ENCODE measurements at places on chromosomes 16 and 17.

GRCh38 chr17:78103311-78103710 is 25.2 kb downstream of the TMC6 start:
- DNase-seq = no peak

GRCh38 chr17:70111201-70111600 is 36.2 kb downstream of the KCNJ16 start:
- no peak for DNase-seq

DNA sequence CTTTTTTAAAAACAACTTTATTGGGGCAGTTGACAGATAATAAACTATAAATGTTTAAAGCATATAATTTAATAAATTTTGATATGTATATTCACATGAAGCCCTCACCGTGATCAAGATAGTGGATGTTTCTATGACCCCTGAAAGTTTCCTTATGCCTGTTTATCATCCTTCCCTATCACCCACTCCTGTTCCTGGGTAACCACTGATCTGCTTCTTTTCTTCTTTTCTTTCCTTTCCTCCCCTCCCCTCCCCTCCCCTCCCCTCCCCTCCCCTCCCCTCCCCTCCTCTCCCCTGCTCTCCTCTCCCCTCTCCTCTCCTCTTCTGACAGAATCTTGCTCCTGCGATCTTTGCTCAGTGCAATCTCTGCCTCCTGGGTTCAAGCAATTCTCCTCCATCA is 193.7 kb upstream of the CDH13 start:
- no peak for DNase-seq

GRCh38 chr16:88527186-88527936 is 42.8 kb upstream of the ZC3H18 start:
- DNase-seq = peak; percentile 49

DNA sequence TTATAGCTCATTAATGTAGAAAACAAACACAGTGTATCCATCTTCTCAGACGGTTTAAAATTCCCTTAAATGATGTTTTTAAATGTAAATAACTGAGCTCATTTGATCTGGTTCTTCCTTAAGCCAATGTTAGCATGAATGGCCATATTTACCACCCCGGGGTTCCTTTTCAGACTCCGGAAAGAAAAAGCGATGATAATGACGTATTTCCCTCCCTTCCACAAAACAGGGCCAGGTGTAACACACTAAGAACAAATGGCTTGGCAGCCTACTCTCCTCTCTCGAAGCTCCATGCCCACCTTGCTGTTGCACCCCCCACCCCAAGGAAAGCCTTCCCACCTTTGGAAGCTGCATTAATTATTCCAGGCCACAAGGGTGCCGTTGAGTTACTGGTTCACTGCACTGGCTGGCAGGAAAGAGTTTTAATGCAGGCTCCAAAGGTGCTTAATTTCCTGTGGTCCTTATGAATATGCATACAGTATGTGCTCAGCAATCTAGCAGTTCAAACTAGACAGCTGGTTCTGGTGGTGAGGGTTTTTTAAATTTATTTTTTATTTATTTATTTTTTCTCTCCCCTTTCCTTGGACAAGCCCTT is 378.9 kb downstream of the WWOX start:
- peak; percentile 4 for DNase-seq

DNA sequence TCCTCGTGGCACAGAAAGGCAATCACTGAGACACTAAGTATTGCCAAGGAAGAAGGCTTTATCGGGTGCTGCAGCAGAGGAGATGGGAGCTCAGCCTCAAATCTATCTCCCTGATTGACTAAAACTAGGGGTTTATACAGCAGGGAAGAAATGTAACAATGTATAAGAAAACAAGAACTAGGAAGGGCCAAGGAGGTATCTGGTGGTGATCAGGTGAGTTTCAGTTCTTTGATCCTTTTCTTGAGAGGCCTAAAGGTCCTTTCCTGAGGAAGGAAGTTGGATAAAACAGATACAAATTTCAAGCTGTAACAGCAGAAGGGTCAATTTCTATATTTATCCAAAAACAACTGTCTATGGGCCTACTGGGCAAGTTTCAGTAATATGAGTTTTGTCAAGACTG is 212.4 kb downstream of the COPRS start:
- no peak for DNase-seq

GRCh38 chr17:1834380-1835149 is 4.8 kb downstream of the RPA1 start:
- no peak for DNase-seq

DNA sequence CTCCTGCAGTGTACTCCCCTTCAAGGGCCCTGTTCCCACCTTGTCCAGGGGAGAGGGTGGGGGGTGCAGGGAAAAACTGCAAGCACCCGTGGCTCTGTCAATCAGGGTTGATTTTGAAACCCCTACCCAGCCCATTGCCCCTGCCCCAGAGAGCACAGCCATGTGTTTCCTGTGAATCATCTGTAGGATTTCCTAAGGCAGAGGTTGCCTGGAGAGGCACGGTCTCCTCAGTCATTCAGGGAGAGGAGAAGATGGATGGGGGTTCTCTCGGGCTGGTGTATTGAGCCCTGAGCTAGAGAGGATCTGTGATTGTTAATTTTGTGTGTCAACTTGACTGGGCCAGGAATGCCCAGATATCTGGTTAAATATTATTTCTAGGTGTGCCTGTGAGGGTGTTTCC is 3.5 kb upstream of the AGRP start:
- no peak for DNase-seq

GRCh38 chr17:70624211-70624610 is 454.9 kb downstream of the KCNJ2 start:
- DNase-seq = no peak

DNA sequence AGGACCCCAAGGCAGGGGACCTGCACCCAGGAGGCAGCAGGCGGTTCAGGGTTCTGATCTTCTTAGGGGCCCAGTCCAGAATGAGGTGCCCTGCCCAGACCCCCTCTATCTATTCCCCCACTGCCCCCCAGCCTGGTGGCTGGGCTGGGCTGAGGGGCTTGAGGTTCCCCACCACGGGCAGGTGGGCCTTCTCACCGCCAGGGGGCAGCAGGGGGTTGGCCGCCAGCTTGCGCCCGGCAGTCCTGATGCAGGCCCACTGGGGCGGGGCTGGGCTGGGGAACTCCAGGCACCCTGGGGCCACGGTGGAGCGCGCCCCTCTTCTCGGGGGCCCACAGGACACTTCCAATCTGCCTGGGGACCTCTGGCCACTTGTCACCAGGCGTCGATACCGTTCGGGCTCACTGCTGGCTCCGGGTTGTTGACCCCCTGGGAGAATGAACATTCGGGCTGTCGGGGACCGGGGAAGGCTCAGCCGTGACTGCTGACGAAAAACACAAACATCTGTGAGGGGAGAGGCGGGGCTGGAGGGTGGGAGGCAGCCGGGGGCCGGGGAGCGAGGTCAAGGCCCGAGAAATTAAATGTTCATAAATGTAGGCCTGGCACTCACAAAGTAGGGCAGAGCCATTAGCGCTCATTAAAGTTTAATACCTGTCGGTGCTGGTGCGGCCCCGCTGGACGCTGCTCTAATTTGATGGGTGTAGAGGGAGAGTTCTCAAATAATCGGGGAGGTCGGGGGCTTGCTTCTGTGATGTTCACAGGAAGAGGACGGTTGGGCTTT is 219.3 kb upstream of the GSE1 start:
- peak; percentile 62 for DNase-seq

DNA sequence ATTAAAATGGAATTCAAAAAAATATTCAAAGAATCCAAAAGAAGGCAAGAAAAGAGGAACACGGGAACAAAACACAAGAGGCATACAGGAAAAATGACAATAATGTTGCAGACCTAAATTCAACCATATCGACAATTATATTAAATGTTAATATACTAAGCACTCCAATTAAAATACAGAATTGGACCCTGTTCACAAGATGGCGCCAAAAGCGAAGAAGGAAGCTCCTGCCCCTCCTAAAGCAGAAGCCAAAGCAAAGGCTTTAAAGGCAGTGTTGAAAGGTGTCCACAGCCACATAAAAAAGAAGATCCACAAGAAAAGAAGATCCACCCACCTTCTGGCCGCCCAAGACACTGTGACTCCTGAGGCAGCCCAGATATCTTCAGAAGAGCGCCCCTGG is 6.3 kb upstream of the XAF1 start:
- no peak for DNase-seq

DNA sequence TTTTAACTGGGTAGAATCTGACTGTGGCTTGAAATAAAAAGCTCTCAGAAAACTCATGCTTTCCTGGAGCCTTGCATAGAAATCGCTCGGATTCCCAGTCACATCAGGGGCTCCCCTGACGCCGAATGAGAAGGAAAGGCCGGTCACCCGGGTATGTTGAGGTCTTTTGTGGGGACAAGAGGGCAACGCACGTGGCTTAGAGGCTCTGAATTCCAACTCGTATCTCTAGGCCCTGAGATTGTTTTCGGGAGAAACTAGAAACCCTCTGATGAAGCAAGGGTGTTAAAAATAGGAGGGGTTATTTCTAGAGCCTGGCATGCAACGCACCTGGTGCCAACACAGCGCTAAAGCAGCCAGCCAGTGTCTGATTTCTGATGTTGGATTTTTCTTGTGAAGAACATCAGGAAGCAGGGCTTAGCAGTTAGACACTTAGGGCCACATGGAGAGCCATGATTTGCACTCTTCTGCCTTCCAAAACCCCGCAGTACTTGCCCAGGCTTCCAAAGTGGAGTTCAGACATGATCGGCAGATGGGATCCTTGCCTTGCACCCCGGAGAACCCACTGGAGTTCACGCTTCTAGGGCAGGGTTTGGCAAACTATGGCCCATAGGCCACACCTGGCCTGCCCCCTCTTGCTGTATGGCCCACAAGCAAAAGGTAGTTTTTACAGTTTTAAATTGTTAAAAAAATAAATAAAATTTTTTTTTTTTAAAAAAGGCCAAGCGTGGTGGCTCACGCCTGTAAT is 12.6 kb downstream of the CACNG1 start:
- DNase-seq = no peak

- DNase-seq = no peak
Observed at GRCh38 chr17:54972406-54973138, 4.0 kb downstream of the STXBP4 start.

GRCh38 chr17:18370761-18371160 is 6.8 kb upstream of the EVPLL start:
- DNase-seq = no peak

DNA sequence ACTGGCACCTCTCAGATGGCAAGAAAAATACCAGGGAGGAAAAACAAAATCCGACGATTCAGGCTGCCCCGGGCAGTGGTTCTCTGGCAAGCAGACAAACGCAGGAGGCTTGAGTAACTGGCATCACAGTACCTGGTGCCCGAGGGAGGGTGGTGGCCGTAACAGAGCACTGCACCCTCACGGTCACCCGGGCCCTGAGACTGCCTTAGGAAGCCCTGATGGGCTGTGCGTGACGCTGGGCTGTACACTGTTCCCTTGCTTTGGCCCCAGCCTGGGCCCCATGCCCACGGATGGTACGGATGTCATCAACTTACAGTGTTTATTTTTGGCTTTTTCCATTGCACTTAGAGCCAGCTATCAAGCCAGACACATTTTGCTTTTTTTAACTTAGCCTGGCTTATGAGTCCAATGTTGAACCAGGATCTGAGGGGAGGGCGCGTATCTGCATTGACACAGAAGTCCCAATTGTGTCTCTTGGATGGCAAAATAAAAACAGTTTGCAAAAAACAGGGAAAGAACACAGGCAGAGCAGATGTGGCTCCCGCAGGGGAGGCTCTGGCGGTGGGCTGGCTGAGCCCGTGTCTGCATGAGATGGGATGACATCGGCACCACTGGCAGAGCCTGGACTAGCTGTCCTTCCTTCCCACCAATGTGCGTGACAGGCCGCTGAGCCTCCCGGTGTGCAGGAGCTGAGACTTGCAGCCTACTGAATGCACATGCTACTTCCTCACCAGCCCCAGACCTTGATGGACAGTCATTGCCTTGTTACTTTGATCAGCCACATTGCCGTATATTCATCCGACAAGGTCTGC is 287.7 kb downstream of the FOXL1 start:
- no peak for DNase-seq

GRCh38 chr17:19482576-19482975 is 51.1 kb upstream of the SLC47A1 start:
- no peak for DNase-seq

DNA sequence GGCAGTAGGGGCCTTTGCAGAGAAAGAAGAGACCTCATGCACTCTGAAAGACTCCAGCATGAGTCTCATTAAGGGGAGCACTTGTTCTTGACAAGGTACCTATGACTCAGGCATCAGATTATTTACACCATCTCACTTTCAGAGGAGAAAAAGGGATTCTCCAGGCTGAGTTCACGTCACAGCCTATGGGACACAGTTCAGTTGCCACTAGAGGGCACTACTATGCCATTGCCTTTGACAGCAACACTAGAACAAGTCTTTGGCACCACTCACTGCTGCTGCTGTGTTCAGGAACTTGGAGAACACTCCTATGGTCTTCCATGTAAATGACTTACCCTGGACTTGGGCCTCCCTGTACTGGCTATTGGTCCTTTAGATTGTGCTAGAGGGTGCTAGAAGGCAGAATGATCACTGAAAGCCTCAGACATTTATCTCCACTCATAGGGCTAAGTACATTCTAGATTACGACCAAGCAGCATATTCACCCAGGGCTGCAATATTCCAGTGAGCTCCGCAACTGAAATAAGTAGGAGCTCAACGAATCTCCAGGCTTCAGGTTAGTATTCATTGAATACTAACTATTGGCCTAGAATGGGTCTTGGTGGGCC is 225.1 kb upstream of the CA10 start:
- no peak for DNase-seq

DNA sequence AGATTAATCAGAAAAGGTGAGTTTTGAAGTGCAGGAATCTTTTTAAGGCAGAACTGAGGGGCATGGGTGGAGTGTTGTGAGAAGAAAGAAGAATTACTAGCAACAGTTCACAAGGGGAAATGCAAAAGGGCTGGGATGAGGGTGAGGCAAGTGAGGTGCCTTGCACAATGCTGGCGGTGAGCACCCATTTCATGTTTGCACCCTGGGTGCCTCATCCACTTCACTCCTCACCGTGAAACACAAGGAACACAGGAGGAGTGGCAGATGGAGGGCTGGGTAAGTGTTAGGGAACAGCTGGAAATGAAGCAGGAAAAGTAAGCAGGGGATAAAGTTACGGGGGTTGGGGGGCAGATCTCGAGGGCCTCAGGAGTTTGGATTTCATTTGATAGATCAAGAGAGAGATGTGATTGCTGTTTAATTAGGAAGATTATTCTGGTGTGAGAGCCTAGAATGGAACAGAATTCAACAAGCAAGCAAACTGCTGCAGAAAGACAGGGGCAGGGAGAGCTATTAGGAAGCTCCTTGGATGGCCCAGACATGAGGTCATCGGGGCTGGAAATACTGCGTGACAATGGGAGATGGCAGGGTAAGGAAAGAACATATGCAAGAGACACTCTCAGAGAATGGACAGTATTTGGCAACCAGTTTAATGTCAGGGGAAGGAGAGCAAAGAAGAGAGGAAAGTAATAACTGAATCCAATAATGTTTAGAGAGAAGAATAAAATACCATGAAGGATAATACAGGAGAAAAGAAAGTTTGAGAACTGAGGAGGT is 8.3 kb upstream of the HEATR6 start:
- DNase-seq = no peak

GRCh38 chr16:50038756-50039529 is 13.9 kb downstream of the CNEP1R1 start:
- DNase-seq = no peak

DNA sequence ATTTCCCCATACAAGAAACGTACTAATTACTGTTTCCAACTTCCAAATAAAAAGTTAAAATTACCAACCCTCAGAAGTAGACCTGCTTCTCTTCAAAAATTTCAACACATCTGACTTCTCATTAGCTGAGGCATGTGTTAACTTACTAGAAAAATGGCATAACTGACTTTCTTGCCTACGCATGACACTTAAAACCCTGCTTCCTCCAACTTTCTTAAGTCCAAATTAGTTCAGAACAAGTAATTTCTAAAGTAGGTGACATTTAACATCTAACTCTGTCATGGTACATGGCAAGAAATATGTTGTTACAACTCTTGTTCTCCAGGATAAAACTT is 6.7 kb downstream of the USP7 start:
- DNase-seq = no peak

Measured in stimulated activated CD8-positive, alpha-beta memory T cell treated with anti-CD3 and anti-CD28 coated beads, Interleukin-2, amount 100 ng/mL, for 48 hours (primary cell).